ENCODE measurements at places on chromosomes 1 and 21.

DNA sequence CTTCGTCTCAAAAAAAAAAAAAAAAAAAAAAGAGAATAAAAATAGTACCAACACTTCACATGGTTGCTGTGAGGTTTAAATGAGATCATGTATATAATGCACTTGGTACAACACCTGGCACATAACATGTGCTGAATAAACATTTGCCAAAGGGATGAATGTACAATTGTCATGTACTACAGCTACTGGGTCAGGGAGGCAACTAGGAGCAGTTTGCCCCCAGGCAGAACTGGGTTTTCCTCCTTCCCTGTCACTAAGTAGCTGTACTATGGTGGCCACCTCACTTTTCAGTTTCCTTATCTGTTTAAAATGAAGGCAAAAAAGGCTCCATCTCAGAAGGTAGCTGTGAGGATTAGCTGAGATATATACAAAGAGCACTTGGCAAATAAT, 11.5 kb downstream of the AK2 start:
- DNase-seq, result no peak

GRCh38 chr1:234782791-234783190, 172.8 kb upstream of the IRF2BP2 start:
- DNase-seq, result no peak

DNA sequence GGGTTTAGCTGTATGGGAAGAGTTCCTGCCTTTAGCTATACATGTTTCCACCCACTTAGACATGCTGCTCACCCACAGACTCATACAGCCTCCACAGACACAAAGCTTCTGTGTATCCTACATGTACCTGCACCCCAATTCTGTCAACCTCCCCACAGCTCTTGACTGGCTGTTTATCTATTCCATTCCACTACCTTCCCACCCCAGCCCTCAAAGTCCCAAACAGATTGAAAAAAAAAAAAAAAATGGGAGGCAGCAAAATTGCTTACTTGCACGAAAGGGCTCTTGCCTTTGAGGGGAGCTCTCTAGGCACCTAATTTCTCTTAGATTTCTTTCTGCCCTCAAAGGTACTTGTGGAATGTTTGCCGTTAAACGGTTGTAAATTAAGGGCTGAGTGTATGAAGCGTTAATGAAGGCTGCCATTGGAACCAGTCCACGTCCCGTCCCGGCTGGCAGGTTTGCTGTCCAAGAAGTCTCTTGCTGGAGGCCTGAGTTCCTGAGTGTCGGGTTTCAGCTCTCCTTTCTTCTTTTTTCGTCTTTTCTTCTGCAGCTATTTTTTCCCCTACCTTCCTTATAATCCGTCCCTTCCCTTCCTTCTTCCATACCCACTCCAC, 43.6 kb downstream of the PBX1 start:
- no peak for DNase-seq

GRCh38 chr1:1132956-1133750, 17.3 kb upstream of the C1orf159 start:
- no peak for DNase-seq

GRCh38 chr1:38094711-38095290, 48.2 kb upstream of the POU3F1 start:
- DNase-seq, result no peak

GRCh38 chr1:85148524-85149250, 52.1 kb downstream of the SYDE2 start:
- no peak for DNase-seq

- DNase-seq, result no peak
Measured at GRCh38 chr1:37476087-37476452, 1.7 kb downstream of the ZC3H12A start.

GRCh38 chr1:85495556-85495955, 30.6 kb upstream of the DDAH1 start:
- DNase-seq, result no peak

- DNase-seq, result no peak
Measured at GRCh38 chr1:209219791-209220524, 363.6 kb upstream of the CAMK1G start.

DNA sequence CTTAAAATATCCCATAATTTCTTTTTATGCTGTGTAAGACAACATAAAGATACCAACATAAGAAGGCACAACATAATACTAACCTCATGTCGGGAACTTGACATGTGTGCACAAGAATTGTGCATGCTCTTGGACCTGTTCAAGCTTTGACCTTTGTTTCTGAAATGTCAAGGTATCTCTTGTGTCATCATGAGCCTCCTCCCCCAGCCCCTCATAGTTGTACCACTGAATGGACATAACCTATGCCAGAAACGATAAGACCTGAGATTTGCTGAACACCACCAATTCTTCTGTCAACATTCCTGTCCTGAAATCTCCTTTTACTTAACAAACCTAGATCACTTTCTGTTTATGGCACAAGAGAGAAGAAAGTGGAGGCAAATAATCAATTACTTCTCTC, 29.4 kb upstream of the PROX1 start:
- DNase-seq, result no peak

DNA sequence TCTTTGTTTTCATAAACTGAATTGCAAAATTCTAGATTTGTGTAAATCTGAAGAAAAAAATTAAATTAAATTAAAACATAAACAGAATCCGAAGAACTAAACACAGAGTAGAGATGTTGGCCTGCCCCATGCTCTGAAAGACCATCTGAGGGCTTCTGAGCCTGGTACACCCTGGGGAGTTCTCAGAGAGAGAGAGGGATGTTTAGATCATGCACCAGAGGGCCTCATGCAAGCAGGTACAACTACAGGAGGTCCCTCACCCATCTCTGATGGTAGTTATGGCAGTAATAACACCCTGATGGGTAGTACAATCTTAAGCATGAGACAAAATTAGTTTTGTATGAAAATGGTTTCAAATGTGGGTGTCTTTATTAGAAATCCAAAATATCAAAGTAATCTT, 127.7 kb downstream of the TGFB2 start:
- no peak for DNase-seq

- DNase-seq, result no peak
Measured at GRCh38 chr1:180503280-180503862, 994 bp upstream of the ACBD6 start.

DNA sequence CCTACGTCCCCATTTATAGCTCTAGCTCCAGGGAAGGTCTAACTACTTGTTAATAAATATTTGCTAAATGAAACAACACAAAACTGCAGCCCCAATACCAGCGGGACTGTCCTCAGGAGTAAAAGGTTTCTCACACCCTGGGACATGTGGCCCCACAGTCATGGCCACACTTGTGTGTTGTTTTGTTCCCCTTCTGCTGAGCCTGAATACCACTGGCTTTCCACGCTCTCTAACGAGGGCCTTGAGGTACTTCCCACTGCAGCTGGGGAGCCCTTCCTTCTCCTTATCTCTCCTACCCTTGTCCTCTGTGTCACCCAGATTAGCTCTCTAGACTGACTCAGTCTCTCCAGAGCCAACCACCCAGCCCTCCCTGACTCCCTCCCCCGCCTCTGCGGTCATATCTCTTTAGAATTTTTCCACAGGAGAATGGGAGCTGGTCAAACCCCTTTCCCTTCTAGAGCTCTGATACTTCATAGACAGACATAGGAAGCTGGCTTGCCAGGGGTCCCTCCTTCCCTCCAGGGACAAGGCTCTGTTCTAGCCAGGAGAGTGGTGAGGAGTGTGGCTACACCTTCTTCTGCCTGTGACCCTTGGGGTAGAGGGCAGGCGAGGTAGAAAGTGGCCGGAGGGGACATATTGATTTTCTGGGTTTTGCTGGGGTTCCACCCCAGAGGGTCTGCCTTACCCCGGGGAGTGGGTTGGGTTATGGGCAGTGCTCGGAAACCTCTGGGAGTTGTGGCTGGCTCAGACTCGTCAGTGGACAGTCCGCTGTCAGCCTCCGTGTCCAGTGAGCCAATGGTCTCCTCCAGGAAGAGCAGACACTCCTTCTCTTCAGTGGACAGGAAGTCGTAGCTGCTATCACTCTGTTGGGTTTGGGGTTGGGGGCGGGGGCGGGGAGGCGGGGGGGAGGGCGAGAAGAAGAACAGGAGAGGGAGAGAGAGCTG, 8.1 kb downstream of the C1orf116 start:
- DNase-seq, result no peak

- no peak for DNase-seq
Measured at GRCh38 chr1:85847356-85847755, 139.1 kb upstream of the ZNHIT6 start.

- no peak for DNase-seq
Measured at GRCh38 chr1:247857069-247857984, at the start of gene TRIM58. TRIM58 (plus strand) TSS chr1:247857187; CDS start chr1:247857247, 60 bp downstream.

- DNase-seq, result no peak
Measured at GRCh38 chr1:204455063-204455830, 39.4 kb downstream of the PIK3C2B start.

GRCh38 chr1:13507075-13507474, 6.7 kb downstream of the LRRC38 start:
- no peak for DNase-seq

GRCh38 chr1:184771190-184771691, 16.6 kb upstream of the EDEM3 start:
- no peak for DNase-seq

Data from stimulated activated CD8-positive, alpha-beta memory T cell treated with anti-CD3 and anti-CD28 coated beads, Interleukin-4, amount 100 ng/mL, for 4 hours (primary cell).